Activated CD4-positive, alpha-beta T cell treated with anti-CD3 and anti-CD28 coated beads for 48 hours (primary cell): ENCODE measurements at places on chromosomes 13 and 19.

DNA sequence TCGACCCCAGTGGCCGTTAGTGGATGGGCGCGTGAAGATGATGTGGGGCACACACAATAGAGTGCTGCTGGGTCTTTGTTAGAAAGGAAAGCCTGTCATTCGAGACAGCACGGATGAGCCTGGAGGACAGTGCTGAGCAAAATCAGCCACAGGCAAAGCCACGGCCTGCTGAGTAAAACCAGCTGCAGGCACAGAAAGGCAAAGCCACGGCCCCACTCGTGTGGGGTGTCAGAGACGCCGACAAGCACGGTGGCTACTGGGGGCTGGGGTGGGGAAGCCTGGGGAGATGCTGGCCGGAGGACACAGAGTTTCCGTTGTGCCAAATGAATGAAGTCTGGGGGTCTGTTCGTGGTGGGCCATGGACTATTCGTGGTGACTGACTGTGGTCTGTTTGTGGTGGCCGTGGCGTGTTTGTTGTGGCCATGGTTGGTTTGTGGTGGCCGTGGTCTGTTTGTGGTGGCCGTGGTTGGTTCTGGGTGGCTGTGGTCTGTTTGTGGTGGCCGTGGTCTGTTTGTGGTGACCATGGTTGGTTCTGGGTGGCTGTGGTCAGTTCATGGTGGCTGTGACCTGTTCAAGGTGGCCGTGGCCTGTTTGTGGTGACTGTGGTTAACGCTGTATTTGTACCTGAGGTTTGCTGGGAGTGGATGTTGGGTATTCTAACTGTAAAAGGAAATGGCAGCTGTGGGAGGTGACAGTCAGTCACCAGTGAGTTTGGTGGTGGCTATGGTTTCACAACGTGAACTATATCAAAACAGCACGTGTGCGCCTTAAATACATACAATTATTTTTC, 36.3 kb downstream of the MCF2L start:
- DNase-seq: peak; percentile 10

GRCh38 chr19:41804336-41804735, 7.9 kb downstream of the CEACAM3 start:
- DNase-seq: no peak

GRCh38 chr19:15284896-15285295, 47.4 kb downstream of the BRD4 start:
- DNase-seq: no peak

GRCh38 chr13:20354722-20355121, 122.6 kb upstream of the GJB6 start:
- DNase-seq: no peak

GRCh38 chr19:10112895-10113591, 1.6 kb downstream of the P2RY11 start:
- DNase-seq: peak; percentile 83

GRCh38 chr19:51090471-51090870, 7.8 kb upstream of the KLK14 start:
- DNase-seq: no peak

DNA sequence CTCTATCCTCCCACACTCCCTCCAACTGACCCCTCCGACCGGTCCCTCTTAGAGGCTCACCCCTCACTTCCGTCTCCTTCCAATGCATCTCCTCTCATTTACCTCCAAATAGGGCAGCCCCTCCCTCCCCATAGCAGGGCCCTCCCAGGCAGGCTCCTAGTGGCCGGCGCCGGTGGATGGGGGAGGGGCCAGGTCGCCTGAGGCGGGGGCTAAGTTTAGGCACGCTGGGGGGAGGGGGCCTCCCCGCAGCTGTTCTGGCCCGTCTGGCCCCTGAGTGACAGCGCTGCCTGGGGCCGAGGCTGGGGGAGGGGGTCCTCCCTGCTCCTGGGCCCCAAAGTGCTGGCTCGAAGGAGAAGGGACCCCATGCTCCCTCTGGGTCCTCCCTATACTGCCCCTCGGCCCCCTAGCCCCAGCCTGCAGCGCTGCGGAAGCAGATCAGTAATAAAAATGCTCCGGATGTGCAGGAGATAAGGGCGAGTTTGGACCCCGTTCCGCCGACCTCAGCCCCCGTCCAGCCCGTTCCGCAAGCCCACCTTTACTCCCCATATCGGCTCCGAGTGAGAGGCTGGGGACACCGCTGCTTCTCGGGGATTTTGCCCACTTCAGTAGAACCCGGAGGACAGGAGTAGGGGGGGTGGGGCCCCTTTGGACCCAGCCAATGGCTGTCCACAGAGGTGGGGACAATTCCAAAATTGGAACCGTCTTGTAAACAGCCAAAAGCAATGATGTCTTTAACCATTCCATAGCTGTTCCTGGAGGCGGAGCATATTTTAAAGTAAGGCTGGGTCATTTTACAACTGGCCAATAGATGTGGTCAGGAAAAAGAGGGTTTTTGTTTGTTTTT, 4.0 kb downstream of the RTN2 start:
- no peak for DNase-seq

DNA sequence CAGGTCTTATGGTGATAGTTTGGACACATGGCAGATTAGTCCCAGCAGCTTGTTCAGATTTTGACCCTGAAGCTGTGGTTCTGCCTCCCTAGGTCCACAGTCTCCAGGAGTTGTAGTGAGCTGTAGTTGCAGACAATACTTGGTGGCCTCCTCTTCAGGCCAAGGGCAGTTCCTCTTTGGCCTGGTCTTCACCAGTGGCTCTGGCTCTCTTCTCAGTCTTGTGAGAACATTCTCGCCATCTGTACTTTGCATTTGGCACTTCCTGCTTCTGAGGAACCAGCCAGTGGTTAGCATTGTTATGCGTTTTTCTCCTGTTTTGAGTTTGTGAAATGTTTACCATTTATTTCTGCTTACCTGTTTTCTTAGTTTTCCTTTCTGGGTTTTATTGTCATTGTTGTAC, 40.7 kb downstream of the PCCA start:
- DNase-seq: no peak

DNA sequence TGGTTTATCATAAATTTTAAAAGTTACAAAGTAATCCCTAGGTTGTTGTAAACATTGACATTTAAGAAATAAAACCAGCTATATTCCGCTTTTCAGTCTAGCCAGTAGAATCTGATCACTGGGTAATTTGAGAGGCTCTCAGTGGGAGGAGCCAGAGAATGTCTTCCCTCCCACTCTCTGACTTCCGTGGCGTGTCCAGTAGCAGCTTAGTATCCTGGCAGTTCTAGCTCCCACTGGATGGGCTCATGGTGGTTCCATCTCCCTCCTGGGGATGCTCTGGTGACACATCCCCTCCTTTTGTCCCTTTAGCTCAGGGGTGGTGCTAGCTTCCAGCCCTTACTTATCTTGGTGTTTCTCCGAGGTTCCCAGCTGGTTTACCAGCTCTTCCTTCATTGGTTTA, 34.5 kb downstream of the MTUS2 start:
- DNase-seq: no peak

DNA sequence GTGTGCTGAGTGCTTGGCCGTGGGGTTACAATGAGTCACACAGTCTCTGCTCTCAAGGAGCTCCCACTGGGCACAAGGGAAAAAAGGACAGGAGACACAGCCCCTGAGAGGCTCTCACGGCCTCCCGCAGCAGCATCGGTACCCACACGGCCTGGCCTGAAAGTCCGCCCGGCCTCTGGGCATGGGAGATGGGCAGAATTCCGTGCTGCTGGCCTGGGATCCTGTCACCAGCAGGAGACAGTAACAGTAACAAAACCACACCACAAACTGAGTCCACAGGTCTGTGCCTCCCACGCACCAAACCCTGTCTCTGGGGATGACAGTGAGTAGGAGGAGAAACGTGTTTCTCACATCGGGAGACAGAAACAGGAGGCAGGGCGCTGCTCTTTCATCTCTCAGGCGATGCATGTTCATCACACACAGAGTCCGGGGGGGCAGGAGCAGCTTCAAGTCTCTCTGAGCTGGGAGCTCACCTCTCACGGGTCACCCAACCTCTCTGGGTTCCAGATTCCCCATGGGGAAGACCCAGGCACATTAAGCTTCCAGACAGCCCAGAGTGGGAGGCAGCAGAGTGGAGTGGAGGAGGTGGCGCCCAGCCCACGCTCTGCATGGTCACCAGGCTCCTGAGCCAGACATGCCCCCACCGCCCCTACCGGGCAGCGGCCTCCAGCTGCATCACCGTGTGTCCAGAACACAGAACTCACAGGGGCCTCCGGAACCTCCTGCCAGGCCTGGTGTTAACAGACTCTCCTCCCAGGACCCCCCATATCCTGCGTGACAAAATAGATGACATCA, 124.7 kb upstream of the VSTM2B start:
- DNase-seq: no peak

- DNase-seq: no peak
These were observed 20.6 kb downstream of the UBE2L5 start for GRCh38 chr13:30442926-30443325.

DNA sequence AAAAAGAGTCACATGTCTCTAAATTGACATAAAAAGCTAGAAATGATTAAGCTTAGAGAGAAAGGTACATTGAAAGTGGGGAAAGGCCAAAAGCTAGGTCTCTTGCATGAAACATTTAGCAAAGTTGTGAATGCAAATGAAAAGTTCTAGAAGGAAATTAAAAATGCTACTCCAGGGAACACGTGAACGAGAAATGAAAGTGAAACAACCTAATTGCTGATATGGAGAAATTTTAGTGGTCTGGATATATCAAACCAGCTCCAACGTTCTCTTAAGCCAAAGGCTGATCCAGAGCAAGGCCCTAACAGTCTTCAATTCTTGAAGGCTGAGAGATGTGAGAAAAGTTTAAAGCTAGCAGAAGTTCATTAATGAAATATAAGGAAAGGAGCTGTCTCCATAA, 419.8 kb downstream of the SLITRK6 start:
- DNase-seq: no peak

- DNase-seq: no peak
These were observed 599 bp downstream of the ZIC2 start for GRCh38 chr13:99982036-99982730.

DNA sequence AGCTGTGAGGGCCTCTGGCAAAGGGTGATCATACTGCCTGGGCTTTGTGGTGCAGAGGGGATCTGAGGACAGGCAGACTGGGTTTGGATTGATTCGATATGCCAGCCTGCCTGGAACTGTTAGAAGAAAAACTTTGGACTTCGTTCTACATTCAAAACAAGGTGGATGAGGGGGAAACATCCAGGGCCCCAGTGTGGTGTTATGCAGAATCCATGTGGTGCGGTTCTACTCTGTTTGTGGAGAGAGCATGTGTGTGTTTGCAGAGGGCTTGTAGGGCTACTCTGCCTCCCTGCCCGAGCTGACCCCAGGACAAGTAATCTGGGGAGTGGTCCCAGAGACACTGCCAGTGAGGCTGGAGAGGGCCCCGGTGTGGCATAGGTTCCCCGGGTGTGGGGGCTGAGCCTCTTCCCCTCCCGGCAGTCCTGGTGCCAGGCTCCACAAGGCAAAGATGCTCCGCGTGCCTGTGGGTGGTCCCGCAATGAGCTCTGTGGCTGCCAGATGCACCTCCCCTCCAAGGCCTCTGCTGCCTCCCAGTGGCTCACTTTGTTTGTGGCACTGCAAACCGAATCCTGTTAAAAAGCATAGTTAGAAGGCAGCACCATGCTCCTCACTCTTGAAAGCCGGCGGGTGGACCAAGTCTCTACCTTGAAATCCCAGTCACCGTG, 22.3 kb upstream of the TFDP1 start:
- DNase-seq: peak; percentile 65

GRCh38 chr13:96940961-96941360, 53.3 kb downstream of the OXGR1 start:
- no peak for DNase-seq

DNA sequence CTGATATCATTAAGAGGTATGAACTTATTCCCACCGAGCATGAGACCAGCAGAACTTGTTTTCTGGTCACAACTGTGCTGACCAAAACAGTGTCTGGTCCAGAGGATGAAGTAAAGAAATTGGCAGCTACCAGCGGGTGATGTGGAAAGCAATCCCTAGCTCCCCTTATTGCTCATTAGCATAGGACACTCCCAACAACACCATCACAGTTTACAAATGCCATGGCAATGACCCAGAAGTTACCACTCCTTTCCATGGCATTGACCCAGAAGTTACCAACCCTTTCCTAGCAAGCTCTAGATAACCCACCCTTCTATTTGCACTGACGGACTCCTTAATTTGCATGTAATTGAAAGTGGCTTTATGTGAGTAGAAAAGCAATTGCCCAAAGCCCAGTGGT, 1856.1 kb downstream of the OLFM4 start:
- DNase-seq: no peak

- no peak for DNase-seq
These were observed 462 bp upstream of the MEIS3 start for GRCh38 chr19:47419789-47420188.

DNA sequence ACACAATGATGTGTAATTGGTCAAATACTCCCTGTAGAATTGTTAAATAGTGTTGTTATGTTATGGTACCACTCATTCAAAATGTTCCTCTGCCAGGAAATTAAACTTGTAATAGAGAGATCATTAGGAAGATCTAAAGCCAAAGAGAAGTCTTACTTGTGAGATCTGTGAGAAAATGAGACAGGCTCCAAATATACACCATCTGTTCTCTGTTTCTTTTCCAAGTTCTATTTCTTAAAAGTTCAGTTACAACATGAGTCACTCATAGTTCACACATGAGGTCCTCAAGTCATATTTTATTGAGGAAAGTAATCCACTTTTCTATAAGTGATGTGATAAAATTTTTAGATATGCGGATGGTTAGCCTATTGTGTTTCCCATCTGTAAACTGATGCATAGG, 1038.1 kb upstream of the PRR20A start:
- no peak for DNase-seq

DNA sequence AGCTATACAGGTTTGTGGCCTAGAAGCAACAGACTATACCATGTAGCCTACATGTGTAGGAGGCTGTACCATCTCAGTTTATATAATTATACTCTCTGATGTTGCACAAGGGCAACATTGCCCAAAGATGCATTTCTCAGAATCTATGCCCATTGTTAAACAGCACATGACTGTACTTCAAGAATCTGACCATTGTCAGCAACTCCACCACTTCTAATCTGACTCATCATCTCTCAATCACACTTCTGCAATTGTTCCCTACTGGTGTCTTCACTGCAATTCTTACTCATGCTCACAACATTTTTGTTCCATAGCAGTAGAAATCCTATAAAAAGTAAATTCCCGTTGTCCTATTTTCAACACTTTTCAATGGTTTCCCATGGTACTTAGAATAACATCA, 63.9 kb upstream of the ATXN8OS start:
- DNase-seq: no peak

GRCh38 chr19:46926170-46927071, 65.6 kb downstream of the ARHGAP35 start:
- no peak for DNase-seq

DNA sequence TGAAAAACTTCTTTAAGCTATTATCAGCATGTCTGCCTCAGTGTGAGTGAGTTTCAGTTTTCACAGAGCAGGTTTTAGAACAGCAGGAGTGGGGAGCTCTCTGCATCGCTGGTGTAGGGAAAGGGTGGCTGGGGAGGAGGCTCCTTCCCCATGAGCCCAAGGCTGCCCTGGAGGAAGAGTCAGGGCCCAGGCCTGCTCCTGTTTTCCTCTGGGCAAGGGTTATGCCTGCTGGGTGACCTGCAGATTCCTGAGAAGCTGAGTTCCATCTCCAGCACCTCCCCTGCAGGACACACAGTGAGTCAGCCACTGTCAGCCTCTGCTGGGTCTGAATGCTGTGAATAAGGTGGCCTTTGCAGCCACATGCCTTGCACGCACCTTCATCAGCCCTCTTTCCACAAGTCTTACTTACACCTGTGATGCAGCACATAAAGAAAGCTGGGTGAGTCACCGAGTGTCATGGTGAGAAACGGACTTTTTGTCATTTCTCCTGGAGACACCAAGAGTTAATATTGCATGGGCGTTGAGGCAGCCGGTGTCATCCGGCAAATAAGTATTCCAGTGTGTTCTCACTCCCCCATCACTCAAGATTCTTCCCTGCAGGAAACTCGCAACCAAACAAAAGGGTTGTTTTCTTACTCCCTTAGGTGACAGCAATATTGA, 186.4 kb upstream of the KL start:
- no peak for DNase-seq

- DNase-seq: peak; percentile 88
These were observed at the start of gene TNFSF9 for GRCh38 chr19:6530386-6531162. TSS of gene TNFSF9 (plus strand) at chr19:6531026. CDS start at chr19:6531037, 11 bp downstream.
